ENCODE measurements at places on chromosomes 5 and 9.

GRCh38 chr9:29830821-29831220, 2257.5 kb upstream of the C9orf72 start:
- DNase-seq = no peak

GRCh38 chr9:104069288-104069687, 24.8 kb upstream of the SMC2 start:
- no peak for DNase-seq

DNA sequence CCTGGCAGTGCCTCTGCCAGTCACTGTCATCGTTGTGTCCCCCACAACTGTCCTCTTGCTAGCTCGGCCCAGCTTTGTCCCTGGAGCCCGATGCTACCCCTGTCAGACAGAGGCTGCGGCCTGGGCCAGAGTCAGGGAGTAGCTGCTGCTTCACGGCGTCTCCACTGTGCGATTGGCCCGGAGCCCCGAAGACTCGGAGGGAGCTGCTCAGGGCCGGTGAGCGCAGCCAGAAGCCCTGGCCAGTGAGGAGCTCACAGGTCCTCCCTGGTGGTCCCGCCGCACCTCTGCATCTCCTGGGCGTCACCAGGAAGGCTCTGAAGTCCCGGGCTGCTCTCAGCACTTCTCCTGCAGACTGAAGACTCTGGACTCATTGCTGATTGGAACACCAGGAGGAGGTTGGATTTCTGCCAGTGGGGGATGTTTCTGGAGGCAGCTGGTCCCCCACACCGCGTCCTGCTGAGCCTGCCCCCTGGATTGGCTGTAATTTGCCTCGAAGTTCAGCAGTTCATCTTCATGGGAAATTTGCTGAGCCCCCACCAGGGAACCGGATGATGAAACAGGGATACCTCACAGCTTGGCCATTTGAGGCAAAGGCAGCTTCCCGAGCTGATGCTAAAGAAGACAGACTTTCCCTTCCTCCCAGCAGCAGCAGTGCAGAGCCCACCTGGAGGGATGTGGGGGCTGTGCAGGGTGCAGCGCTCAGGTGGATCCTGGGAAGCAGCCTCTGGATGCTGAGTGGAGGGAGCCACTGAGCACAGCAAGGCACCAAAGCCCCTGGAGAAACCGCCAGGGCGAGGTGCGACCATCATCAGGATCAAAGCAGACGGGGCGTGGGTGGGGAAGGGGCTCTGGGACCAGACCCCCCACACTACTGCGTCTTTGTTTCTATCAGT, 45.6 kb downstream of the USP20 start:
- no peak for DNase-seq

DNA sequence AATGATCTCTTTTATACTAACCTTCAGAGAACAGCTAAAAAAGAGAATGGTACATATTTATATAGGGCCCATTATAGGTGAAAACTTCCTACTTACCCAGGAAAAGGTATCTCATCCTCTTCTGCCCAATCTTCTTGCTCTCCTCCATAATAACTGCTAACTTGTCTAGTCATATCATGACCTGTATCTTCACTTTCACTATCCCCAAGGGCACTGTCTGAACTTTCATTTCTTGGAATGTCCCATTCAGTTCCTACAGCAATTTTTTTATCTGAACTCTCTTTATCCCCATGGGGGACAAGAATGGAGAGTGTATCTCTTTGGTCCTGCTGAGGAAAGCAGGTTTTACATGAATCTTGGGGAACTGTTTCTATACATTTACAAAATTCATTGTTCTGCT, 36.4 kb upstream of the RAPGEF6 start:
- no peak for DNase-seq

- no peak for DNase-seq
These were observed 227.3 kb upstream of the DAPK1 start for GRCh38 chr9:87270221-87270847.

- DNase-seq = no peak
These were observed 541 bp downstream of the GNPDA1 start for GRCh38 chr5:142012186-142012785.

DNA sequence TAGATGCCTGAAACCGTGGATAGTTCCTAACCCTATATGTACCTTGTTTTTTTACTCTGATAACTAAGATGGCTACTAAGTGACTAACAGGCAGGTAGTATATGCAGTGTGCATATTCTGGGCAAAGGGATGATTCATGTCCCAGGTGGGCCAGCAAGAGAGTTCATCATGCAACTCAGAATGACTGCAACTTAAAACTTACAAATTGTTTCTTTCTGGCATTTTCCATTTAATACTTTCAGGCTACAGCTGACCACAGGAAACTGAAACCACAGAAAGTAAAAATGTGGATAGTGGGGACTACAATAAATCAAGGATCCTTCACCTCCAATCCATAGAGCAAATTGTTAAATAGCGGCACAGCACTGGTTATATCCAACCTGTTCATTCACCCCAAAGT, 30.7 kb upstream of the VCAN start:
- no peak for DNase-seq

DNA sequence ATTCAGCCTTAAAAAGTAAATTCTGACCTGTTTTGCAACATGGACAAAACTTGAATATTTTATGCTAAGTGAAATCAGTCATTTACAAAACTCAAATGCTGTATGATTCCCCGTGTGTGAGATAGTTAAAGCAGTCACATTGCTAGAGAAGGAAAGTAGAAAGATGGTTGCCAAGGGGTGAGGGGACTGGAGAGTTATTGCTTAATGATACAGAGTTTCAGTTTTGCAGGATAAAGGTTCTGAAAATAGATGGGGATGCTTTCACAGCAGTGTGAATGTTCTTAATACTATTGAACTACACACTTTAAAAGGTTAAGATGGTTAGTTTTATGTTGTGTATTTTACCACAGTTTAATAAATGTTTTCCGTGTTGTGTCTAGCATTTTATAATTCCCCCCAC, 51.2 kb downstream of the SGCD start:
- no peak for DNase-seq

- DNase-seq = no peak
These were observed 76.1 kb downstream of the FNIP1 start for GRCh38 chr5:131720714-131721113.

DNA sequence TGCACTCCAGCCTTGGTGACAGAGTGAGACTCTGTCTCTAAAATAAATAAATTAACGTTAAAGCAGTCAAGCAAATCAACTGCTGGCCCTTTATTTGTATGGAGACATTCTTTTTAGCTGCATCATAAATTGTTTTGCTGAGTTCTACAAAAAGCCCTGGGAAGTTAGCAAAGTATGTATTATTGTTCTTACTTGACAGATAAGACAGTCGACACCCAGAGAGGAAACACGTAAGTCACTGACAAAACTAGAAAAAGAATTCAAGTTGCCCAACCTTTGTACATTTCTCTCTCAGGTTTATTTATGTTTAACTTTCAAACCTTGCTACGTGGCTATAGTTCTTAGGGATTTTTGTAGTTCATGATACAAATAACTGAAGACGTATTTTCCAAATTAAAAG, 40.4 kb upstream of the MACIR start:
- DNase-seq = peak; percentile 85

DNA sequence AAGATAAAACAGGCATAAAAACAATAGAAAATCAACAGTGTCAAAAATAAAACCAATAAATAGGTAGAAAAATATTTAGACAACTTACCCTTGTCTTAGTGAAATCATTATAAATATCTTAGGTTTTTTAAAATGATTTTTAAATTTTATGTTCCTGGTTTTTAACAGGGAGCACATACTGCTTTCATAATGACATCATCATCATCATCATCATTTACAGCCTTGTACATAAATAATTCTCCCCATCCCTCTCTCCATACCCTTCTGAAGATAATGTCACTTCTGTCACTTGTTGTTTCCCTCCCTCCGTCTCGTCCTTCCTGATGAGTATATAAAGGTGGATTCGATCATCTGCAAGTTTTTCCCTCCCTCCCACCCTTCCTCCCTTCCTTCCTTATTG, 56.6 kb downstream of the CDH9 start:
- no peak for DNase-seq

- no peak for DNase-seq
These were observed 88.6 kb downstream of the ANKRD31 start for GRCh38 chr5:75148051-75148450.

- DNase-seq = peak; percentile 19
These were observed 312.0 kb downstream of the CDK5RAP2 start for GRCh38 chr9:120267929-120268328.

DNA sequence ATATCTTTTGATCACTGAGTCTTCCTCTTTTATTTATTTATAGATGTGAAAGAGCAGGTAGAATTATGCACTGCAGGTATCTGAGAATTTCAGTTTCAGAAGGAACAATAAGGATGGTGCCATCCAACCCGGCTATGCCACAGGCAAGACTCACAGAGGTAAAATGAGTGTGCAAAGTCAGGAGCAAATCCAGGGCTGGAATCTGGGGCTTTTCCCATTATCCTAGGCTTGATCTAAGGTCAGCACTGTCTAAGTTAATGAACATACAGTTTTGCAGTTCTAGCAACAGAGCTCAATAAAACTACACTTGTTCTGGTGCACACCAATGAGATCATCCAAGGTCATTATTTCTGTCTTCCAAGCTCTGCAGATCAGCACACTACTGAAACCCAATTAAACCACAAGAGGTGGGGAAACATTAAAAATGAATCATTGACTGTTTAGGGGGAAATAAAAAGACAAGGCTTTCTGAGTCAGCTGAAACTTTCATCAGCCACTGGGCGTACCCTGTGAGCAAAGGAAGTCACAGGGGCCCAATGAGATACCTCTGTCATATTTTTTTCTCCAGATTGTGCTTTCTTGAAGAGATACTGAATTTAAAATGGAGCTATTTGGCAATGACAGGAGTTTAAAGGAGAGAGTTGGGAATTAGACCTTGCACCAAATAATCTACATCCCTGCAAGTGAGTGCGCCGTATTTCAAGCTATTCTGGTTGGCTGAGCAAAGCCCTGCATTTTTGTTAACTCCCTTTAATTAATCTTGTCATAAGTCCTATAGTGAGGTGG, 662.2 kb upstream of the ZNF608 start:
- peak; percentile 99 for DNase-seq

DNA sequence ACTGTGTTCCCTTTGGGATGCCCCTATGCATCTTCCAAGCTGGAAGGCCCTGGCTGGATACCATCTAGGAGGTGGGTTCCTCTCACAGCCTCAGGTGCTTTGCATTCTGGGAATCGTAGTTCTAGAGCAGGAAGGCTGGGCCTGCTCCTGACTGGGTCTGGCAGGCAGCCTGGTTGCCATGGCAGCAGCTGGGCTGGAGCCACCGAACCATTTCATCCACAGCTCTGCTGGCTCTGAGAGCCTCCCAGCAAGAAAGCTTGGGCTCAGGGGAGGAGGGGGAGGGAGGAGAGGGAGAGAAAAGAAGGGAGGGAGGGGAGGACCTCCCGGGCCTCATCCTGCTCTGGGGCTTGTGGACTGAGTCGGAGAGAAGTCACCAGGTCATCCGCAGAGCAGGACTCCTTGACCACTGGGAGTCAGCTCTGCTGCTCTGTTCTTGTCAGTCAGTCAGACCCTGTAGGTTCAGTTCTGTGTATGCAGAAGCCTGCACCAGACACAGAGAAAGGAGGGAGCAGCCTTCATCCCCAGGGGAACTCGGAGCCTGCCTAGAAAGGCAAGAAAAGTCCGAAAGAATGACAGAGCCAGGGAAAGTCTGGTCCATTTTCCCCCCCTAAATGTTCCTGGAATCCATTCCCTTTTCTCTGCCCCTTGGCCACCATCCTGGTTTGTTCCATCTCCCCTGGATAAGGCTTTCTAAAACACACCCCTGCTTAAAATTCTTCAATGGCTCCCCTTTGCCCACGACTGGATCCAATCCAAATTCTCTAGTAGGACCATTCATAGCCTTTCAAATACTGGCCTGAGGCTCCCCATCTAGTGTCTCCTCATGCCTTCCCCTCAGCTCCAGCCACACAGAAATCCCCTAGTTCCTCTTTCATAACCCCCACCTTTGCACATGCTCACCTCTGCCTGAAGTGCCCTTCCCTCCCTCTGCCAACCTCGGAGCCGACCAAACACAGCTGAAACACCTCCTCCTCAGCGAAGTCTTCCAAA, 65.4 kb upstream of the ARAP3 start:
- peak; percentile 49 for DNase-seq

DNA sequence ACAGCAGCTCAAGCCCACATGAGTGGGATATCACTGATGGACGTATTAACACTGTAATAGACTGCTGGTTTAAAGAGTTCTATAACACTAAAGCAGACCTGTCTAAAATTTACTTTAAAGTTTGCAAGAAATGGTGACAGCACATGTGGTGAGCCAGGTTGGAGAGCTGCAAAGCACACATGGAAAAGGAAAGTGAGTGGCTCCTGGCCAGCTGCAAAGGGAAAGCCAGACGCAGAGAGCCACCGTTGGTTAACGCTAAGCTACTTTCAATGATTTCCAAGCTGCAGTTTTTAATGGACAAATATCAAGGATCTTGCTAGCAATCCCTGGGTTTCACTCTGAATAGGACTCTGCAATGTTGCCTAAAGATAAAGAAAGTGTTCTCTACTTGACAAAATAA, 89.9 kb downstream of the CTNND2 start:
- DNase-seq = no peak

GRCh38 chr9:79742110-79742721, 170.5 kb downstream of the TLE4 start:
- DNase-seq = no peak

DNA sequence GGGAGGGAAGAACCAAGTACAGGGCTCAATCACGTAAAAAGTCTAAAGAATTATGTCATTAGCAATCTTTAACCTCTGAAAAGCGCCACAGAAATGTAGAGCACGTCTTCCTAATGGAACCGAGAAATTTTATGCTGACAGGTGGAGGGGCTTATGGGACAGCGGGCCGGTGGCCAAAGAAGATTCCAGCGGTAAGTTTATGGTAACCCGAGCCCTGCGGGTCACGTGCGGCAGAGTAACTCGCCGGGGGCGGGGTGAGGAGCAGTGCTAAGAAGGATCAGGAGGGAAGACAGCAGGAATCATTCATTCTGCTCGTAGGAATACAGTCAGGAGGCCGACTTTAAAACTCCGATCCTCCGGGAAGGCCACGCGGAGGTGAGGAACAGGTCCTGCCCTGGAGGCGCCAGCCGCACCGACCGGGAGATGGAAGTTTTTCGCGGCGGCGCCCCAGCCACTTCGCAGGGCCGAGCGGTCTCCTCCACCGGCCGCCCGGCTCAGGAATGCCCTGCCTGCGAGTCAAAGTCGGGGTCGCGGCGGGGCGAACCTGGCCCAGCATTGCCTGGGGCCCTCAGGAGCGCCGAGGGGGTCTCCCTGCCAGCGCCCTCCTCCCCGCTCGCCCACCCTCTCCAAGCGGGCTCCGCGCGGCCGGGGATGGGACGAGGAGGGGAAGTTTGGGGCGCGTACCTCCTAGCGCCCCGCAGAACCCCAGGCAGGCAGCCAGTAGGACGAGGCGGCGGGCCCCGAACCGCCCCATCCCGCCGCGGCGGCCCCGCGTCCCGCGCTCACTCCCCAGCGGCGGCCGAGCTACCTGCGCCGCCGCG, 101.8 kb downstream of the ESM1 start:
- DNase-seq = no peak

DNA sequence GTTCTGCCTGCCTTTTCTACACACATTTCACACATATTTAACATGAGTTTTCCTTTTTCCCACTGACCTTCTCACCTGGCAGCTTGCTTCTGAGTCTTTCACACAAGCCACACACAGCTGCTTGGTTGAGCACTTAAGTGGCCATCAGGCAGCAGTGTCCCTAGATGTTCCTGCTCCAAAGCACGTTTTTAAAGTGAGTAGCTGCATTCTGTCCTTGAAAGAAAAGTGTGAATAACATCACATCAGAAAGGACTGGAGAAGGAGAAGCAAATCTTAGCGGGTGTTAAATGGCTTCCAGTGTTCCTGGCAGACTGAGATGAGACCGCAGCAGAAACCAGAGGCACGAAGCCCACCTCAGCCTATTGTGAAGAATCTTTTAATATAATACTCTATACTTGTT, 209.2 kb upstream of the IRX4 start:
- no peak for DNase-seq
